T1000 (cell line): ENCODE measurements at places on chromosomes 1 and 21.

DNA sequence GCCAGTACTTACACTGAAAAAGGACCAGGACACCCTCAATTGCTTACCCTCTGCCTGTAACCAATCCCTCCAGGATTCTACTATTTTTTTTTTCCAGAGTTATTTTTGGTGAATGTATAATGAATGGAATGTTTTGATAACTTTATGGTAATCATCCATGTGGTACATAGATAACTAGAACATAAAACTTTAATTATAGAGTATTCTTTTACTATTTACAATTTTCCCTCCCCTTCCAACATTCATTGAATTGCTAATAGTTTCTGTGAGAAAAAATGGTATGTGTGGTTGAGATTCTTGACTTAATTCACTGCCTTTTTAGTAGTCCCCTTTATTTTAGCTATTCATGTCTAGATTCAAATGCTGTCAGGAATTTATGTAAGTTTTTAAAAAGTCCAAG is 164.6 kb downstream of the CYYR1 start:
- no peak for DNase-seq

DNA sequence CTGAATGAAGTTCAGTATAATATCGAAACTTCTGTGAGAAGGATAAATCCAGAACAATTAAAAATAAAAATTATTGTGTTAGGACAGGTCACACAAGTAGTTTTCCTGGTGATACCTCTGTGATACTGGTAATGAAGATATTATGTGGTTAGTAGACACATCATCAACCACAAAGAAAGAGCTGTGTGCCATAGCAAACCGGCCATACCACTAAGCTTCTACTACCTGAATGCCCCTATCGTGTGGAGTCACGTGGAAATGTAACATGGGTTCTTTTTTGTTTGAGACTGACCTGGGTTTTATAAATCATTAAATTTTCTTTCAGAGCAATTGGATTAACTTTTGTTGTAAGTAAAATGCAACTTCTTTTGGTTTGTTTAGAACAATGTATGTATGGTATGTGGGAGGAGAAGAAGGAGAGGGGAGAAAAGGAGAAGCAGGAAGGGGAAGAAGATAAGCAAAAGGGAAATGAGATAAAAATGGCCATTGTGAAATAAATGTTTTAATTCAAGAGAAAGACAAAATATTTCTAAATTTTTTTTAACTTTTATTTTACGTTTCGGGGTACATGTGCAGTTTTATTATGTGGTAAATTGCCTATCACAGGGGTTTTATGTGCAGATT is 58.2 kb upstream of the LRRC8B start:
- DNase-seq: no peak

- no peak for DNase-seq
These were observed 16.2 kb upstream of the PDXK start for GRCh38 chr21:43702785-43703034.

DNA sequence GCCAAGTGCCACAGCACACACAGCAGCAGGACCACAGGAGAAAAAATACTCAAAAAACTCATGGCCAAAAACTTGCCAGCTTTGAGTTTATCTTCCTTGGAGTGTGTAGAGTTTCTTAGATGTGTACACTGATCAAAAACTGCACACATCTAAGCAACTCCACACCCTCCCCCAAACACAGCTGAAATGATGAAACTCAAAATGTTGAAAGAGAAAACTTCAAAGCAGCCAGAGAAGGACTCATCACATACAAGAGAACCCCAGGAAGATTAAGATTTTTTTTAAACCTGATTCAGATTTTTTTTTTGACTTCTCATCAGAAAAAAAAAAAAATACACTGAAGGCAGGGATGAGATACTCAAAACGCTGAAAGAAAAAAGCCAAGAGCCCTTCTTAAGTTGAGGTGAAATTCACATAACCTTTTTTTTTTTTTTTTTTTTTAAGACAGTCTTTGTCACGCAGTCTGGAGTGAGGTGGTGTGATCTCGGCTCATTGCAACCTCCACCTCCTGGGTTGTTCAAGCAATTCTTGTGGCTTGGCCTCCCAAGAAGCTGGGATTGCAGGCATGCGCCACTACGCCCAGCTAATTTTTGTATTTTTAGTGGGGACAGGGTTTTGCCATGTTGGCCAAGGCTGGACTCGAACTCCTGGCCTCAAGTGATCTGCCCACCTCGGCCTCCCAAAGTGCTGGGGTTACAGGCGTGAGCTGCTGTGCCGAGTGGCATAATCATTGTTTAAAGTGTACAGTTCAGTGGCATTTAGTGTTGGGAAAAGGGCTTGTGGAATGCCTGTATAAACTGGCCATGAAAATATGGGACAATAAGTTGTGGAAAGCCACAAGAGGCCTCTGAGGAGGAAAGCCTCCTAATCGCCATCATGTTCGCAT is 20.9 kb upstream of the PDXK start:
- no peak for DNase-seq

DNA sequence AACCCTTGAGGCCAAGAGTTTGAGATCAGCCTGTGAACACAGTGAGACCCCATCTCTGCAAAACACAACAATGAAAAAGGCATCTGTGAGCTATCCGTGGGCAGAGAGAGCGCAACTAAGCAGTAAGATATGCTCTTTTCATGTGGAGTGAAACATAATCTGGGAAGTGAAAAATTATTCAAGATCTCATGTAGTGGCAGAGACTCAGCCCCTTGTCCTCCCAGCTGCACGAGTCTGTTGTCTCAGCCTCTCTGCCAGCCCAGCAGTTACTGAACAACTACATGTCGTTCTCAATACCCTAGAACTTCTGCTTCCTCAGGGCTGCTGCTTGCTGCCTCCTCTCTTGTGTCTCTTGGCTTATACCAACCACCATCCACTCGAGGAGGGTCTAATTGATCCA is 61.3 kb upstream of the WDR26 start:
- no peak for DNase-seq

GRCh38 chr1:103959565-103959964 is 209.9 kb downstream of the AMY1C start:
- DNase-seq: no peak

- DNase-seq: no peak
These were observed 6.7 kb downstream of the TAS1R3 start for GRCh38 chr1:1337793-1338147.

GRCh38 chr1:236338096-236338495 is 56.0 kb upstream of the EDARADD start:
- DNase-seq: no peak

DNA sequence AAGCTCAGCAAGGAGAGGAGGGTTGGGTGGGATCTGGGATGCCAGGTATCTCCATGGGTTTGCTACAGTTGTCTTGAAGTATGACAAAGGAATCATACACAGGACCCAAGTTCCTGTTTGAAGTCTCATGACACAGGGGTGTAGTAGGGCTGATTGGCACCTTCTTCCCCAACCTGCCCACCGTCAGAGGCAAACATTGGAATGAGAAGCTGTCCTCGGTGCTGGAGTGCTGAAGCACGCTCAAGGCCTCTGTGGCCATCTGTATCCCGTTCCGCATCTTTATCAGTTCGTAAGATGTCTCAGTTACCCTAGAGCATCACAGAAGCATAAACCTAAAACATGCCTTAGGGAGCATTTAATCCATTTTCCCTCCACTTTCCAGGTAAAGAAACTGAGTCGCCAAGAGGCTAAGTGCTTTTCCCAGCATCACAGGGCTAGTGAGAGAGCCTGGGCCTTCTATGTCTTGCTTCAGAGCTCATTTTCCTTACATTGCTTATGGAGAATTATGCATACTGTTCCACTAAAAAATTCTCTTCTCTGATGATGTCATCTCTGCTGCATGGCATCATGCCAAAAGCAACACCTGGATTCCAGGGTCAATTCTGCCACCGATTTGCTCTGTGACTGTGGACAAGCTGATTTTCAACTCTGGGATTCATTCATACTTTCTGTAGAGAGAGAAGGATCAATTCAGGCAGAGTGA is 34.2 kb downstream of the VWA5B1 start:
- no peak for DNase-seq

- DNase-seq: no peak
These were observed 142.0 kb upstream of the COA6 start for GRCh38 chr1:234231061-234231892.

DNA sequence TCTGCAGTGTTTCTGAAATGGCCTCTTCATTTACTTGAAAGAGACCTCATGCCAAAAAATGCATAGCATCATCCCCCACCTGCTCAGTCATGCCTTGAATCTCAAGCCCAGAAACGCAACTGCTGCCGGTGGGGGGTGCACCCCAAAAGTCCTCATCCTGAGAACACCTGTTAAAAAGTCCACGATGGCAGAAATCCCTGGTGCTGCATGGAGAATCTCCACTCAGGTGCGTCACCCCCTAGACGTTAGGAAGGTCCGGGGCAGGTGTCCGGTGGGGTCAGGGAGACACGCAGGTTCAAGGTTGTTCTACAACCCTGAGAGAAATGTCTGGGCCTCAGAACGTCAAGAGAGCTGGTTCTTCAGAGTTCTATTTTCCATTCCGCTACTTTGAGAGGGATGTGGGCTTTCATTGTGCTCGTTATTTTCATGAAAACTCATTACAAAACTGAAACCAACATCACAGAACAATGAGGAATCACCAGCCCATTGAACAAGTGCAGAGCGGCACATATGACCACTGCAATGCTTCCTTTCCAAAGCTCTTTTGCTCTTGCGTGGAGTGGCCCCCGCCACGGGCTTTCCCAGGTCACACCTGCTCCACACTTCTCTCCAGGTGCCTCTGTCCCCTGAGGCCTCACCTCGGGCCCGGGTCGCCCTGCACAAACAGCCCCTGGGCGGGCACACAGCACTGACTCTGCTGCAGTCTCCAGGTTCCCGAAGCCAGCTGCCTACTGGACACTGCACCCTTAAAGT is 201.9 kb downstream of the TOMM20 start:
- DNase-seq: no peak

- no peak for DNase-seq
These were observed 1.7 kb downstream of the CD244 start for GRCh38 chr1:160860840-160861505.

GRCh38 chr1:45928486-45929205 is 125.2 kb downstream of the MAST2 start:
- no peak for DNase-seq

GRCh38 chr1:215651867-215652266 is 84.8 kb downstream of the KCTD3 start:
- DNase-seq: no peak

DNA sequence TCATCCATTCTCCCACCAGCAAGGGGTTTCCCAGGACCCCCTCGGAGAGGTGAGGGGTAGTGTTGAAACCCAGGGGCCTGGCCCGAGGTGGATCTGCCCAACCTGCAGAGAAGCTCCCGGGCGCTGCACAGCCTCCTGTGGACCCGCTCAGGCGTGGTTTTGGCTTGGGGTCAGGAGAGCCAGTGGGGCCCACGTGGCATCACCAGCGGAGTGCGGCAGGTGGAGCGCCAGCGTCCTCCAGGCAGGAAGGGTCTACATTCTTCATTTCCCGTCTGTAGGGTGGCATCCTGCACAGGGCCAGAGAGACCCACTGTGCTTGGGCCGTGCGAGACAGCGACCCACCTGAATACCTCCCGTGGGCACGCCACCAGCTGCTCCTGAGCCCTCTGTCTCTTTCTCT is 135.2 kb downstream of the NPHP4 start:
- DNase-seq: no peak

DNA sequence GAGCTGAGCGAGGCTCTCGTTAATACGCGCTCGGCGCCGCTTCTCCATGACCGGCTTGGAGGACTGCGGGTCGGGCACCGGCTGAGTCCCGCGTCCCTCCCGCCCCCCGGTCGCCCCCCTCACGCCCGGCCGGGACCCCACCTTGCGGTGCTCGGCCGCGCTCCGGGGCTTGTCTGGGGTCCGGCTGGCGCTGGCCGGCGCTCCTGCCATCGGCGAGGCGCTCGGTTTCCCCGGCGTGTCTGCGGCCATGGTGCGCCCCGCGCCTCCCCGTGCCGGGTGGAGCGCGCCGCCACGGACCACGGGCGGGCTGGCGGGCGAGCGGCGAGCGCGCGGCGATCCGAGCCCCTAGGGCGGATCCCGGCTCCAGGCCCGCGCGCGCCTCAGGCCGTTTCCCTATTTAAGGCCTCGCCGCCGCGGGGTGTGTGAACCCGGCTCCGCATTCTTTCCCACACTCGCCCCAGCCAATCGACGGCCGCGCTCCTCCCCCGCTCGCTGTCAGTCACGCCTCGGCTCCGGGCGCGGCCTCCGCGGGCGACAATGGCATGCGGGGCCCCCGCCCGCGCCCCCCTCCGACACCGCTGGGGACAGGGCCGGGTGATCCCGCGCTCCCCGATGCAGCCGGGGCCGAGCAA is at the start of gene HES4:
Gene HES4, minus strand, starts transcription at position 373 of the 632 bp plus-strand sequence. Its CDS starts 124 bp downstream, at position 249.
- peak; percentile 82 for DNase-seq

DNA sequence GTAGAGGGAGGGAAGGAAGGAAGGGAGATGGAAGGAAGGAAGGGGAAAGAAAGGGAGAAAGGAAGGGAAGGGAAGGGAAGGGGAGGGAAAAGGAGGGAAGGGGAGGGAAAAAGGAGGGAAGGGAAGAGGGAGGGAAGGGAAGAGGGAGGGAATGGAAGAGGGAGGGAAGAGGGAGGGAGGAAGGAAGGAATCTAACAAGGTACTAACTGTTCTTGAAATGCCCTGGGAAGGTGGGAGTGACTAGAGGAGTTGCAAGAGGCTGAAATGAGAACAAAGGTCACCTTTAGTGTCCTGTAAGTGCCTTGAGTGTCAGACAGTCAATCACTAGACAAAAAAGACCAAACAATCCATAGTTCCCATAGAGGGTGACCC is 2.3 kb upstream of the ATP2B4 start:
- no peak for DNase-seq

DNA sequence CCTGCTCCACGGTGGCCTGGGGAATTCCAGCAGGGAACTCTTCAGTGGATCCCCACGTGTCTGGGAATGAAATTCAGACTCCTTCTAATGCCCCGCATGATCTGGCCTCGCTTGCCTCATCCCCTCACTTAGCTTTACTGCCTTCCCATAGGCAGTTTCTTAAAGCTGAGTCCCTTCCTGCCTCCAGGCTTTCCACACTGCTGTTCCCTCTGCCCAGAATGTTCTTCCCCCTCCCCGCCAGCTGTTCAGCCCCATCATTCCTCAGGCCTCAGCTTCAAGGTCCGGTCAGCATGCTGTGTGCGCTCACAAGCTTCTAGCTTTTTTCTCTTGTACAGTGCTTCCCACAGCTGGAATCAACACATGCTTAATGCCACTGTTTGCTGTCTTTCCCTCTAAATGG is 54.9 kb upstream of the WASF2 start:
- DNase-seq: no peak

- DNase-seq: no peak
These were observed 212.0 kb downstream of the PRDM2 start for GRCh38 chr1:13911697-13912619.

- DNase-seq: no peak
These were observed 80.8 kb upstream of the JUN start for GRCh38 chr1:58864654-58865053.

DNA sequence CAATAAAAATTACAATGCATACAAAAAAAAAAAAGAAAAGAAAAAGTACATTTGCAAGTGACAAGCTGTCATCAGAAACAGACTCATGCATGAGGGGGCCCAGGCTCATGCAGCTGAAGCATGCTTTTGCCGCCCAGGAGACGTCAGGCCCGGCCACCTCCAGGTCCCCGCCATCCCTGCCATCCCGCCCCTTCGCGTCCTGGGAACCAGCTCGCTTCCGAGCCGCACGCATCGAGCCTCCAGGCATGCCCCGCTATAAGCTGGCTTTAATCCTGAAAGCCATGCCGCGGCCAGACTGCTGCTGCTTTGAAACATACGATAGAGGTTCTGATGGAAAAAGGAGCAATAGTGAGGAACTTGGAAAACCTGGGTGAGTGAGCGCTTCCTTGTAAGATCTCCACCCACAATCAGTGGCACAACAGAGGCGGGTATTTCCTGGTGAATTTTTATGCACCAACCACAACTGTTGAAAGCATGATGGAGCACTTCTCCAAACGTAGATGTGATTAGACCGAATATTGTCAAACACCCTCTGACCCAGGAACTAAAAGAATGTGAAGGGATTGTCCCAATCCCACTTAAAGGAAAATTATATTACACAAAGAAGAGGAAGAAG is 113.7 kb downstream of the FAF1 start:
- no peak for DNase-seq

- DNase-seq: no peak
These were observed 35.3 kb upstream of the POFUT2 start for GRCh38 chr21:45322960-45323461.
